ENCODE measurements at places on chromosomes 3 and 15. TPM values are rescaled to one million over a fixed set of nuclear protein-coding genes. Genes with fewer than 3 reads are reported as not detected.

The DAZL gene
- not detected for polyA plus RNA-seq

The MINAR1 gene
- polyA plus RNA-seq = 0.08 TPM

The C3orf70 gene
- 0.10 TPM for polyA plus RNA-seq

The ZBBX gene
- not detected for polyA plus RNA-seq

The CD200R1 gene
- polyA plus RNA-seq = 8.5 TPM

The ACAA1 gene
- polyA plus RNA-seq = 41.8 TPM

The DZIP3 gene
- polyA plus RNA-seq = 6.2 TPM

The ACTC1 gene
- polyA plus RNA-seq = not detected

The COL6A5 gene
- polyA plus RNA-seq = not detected

The GOLGA8J gene
- not detected for polyA plus RNA-seq

The SQOR gene
- polyA plus RNA-seq = 62.6 TPM

The GOLGA6L7 gene
- polyA plus RNA-seq = not detected

The KNG1 gene
- not detected for polyA plus RNA-seq

The AMIGO3 gene
- polyA plus RNA-seq = 1.5 TPM

The GRIP2 gene
- not detected for polyA plus RNA-seq

The MYL3 gene
- polyA plus RNA-seq = not detected

The ACVR2B gene
- polyA plus RNA-seq = not detected

The MYZAP gene
- 1.8 TPM for polyA plus RNA-seq

The TTLL13 gene
- 0.08 TPM for polyA plus RNA-seq

The GATA2 gene
- polyA plus RNA-seq = 0.11 TPM

The MESP1 gene
- polyA plus RNA-seq = 1.8 TPM

The EPHB3 gene
- not detected for polyA plus RNA-seq

The IFT57 gene
- 138 TPM for polyA plus RNA-seq

The HESX1 gene
- polyA plus RNA-seq = 1.1 TPM

The LPP gene
- polyA plus RNA-seq = 29.2 TPM

The BTLA gene
- 85.4 TPM for polyA plus RNA-seq

The HYKK gene
- polyA plus RNA-seq = not detected

The ACAD9 gene
- polyA plus RNA-seq = 14.2 TPM

The IL16 gene
- 301 TPM for polyA plus RNA-seq

The CCR3 gene
- 0.15 TPM for polyA plus RNA-seq

The CCNB2 gene
- polyA plus RNA-seq = 0.79 TPM

The A4GNT gene
- polyA plus RNA-seq = not detected

The CD86 gene
- polyA plus RNA-seq = 85.1 TPM

The CLRN1 gene
- not detected for polyA plus RNA-seq

The CRABP1 gene
- polyA plus RNA-seq = not detected

The TTBK2 gene
- polyA plus RNA-seq = 9.9 TPM

The PFKFB4 gene
- polyA plus RNA-seq = 1.5 TPM

The ARID3B gene
- polyA plus RNA-seq = 14.4 TPM

The ARPC4 gene
- 262 TPM for polyA plus RNA-seq

The TEX264 gene
- polyA plus RNA-seq = 100 TPM

The CYP1A1 gene
- polyA plus RNA-seq = not detected

The ARPIN gene
- not detected for polyA plus RNA-seq

The C3orf85 gene
- not detected for polyA plus RNA-seq

The GPR27 gene
- 0.11 TPM for polyA plus RNA-seq

The IL20RB gene
- not detected for polyA plus RNA-seq

The CASR gene
- polyA plus RNA-seq = not detected

The AMT gene
- polyA plus RNA-seq = 1.3 TPM

The FOXL2 gene
- polyA plus RNA-seq = not detected
